ENCODE measurements at places on chromosomes 12 and 14. TPM values are rescaled to one million over a fixed set of nuclear protein-coding genes. Genes with fewer than 3 reads are reported as not detected.

ADCY4 gene
- 4.7 TPM for total RNA-seq

PROX2 gene
- total RNA-seq: not detected

TAOK3 gene
- 53.5 TPM for total RNA-seq

DNA sequence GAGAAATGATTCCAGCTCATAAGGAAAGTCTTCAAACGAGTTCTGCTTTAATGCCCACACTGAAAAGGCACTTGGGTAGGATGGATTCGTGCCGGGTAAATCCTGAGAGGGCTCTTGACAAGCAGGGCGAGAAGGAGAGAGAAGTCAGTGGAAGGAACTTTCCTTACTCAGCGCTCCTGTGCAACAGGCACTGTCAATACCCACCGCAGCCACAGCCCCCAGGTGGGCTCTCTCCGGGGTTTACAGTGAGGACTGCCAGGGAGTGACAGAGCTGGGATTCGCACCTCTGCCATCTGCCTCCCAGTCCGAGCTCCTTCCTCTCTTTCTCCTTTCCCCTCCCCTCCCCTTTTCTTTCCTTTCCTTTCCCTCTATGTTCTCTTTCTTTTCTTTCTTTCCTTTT, 118.7 kb downstream of the BEGAIN start:
- no peak for DNase-seq
- no peaks in the 10 kb centered on the region for H3K36me3 ChIP-seq
- no peak overlapping the region for H3K27ac ChIP-seq

DNA sequence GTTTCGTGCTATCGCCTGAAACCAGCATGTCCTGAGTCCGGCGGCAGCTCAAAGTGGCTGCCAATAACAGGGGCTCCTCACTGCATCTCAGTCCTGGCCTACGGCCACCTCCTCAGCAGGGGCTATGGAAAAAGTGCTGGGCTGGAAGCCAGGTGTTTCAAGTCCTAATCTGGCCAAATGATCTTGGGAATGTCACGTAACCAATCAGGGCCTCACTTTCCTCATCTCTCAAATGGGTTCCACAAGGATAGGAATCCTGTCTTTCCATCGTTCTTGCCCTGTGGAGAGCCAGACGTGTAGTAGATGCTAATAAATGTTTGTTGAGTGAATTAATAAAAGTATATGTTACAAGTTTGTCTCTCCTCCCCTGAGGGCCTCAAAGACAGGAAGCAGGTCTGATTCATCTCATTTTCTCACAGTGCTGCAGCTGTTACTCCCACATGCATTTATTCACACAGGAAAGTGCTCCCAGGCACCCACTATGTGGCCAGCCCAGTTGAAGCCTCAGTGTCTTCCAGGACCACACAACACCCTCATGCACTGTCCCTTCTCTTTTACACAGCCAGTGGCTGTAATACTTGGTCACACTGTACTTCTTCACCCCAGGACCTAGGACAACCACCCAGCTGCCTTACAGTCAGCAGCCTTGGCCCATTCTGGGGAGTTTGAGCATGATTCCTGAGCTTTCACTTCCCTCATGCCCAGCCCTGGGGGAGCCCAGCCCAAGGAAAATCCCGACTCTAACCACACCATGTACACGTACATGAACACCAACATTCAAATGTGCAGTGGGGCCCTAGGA, 5.0 kb downstream of the CMKLR1 start:
- H3K36me3 ChIP-seq: no peaks in the 10 kb centered on the region
- H3K27me3 ChIP-seq: peaks cover 3% of the 10 kb centered on the region

DNA sequence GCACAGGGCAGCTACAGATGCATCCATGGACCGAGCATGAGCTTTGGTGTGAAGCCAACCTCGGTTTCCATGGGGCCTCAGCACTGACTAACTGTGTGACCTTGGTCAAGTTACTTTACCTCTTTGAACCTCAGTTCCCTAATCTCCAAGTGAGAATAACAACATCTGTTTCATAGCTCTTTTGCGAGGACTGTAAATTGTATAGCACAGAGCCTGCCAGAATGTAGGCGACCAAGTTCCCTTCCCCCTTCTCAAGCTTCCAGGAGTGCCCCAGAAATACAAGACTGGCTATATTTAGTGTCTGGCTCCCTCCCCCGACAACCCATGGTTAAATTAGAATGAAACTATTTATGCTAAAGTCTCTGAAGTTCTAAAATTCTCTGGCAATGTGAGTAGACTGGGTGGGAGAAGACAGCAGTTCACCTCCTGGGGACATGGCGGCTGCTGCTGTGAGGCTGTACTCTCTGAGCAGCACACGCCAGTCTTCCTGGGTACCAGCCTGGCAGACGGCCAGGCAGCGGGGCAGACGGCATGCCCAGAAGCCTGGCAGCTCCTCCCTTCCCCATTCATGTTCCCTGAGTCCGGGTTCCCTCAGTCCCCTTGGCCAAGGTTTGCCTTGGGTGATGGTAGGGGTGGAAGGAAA, 22.0 kb upstream of the TMED10 start:
- H3K36me3 ChIP-seq: no peaks in the 10 kb centered on the region
- H3K27ac ChIP-seq: no peak overlapping the region
- no peak overlapping the region for H3K4me3 ChIP-seq
- H3K4me1 ChIP-seq: no peaks in the 10 kb centered on the region

- H3K4me1 ChIP-seq: no peaks in the 10 kb centered on the region
- H3K27ac ChIP-seq: no peak overlapping the region
- DNase-seq: no peak
- H3K4me3 ChIP-seq: no peak overlapping the region
These were observed 55.4 kb downstream of the IRAK3 start for GRCh38 chr12:66244446-66244845.

- peaks cover 54% of the 10 kb centered on the region for H3K4me1 ChIP-seq
These were observed 604 bp downstream of the ZNF384 start for GRCh38 chr12:6688543-6688998.

DNA sequence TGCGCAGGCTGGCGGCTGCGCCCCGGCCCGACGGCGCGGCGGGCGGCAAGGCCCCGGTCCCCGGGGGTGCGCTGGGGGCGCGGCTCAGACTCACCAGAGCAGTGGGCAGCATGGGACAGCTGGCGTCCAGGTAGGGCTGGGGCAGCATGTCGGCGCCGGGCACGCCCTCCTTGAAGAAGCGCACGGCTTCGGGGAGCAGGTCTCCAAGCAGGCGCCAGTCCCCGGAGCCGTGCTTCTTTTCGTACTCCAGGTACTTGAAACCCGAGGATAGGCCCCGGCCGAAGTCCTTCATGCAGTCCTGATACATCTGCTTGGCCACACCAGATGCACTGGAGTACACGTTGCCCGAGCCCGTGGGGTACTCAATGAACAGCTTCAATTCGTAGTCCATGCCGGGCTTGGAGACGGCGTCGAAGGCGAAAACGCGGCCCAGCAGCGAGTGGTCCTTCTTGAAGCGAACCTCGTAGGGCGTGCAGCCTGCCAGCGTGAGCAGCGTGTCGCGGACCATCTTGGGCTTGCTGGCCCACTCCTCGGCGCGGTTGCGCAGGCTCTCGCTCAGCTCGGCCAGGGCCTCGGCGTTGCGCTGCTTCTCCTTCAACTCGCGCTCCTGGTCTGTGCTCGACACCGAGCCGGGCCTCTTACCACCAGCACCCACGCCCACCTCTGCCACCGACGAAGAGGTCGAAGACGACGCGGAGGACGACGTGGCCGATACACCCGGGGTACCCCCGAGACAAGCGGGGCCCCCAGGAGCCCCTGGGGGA, 2.2 kb downstream of the IRF2BPL start:
- no peak overlapping the region for H3K27ac ChIP-seq
- no peak for DNase-seq
- peak overlapping the region; percentile 95 for H3K4me3 ChIP-seq
- peaks cover 78% of the 10 kb centered on the region for H3K4me1 ChIP-seq

- H3K4me1 ChIP-seq: no peaks in the 10 kb centered on the region
- peak; percentile 16 for DNase-seq
- H3K36me3 ChIP-seq: no peaks in the 10 kb centered on the region
- H3K27ac ChIP-seq: no peak overlapping the region
- H3K27me3 ChIP-seq: no peaks in the 10 kb centered on the region
These were observed 1139.4 kb downstream of the TMEM121 start for GRCh38 chr14:106665814-106666213.

Measured in CD4-positive, alpha-beta T cell (primary cell).